Stimulated activated naive CD8-positive, alpha-beta T cell treated with anti-CD3 and anti-CD28 coated beads, Interleukin-15, amount 100 ng/mL, for 72 hours (primary cell): ENCODE measurements at places on chromosomes 3 and 15.

- DNase-seq = no peak
Observed at GRCh38 chr3:119681279-119681678, 4.1 kb upstream of the COX17 start.

GRCh38 chr3:126398423-126399350 lies 4.0 kb downstream of the CFAP100 start:
- no peak for DNase-seq

DNA sequence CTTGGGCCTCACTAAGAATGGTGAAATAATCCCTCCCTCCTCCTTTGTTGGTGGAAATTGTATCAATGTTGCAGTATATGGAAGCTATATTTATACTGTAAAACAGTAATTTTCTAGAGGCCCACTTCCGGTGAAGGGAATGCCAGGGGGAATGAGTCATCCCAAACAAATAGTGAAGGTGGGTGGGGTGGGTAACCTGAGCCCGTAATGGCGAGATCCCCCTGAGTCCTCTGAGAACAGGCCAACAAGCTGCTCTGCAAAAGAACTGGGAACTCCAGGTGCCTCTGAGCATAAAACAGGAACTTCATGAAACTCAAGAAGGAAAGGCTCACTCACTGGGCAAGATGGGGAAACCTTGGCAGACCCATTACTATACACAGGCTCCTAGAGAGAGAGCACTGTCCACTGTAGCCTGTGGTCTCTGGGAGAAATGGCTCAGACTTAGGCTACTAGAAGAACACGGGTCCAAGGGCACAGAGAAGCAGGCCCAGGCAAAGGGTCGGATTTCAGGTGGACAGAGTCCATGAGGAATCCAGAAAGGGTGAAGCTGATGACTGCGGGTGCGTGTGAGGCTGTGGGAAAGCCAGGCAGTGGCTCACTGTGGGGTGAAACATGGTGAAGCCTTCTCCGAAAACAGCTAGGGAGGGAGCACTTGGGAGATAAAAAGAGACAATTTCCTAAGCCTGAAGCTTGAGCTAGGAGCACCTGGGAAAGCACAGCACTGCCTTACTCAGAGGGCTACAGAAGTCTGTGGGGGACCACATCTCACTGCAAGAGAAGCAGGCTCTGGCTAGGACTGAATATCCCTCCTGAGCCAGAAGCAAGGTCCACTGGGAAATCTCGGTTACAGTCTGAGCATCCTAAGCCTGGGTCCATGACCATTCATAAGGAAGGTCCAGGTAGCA lies 19.8 kb downstream of the LARP6 start:
- no peak for DNase-seq

GRCh38 chr3:168574455-168575158 lies 478.9 kb upstream of the GOLIM4 start:
- DNase-seq = no peak

GRCh38 chr15:94265009-94265408 lies 33.6 kb downstream of the MCTP2 start:
- no peak for DNase-seq

- DNase-seq = no peak
Observed at GRCh38 chr3:110327870-110328269, 743.7 kb upstream of the NECTIN3 start.

DNA sequence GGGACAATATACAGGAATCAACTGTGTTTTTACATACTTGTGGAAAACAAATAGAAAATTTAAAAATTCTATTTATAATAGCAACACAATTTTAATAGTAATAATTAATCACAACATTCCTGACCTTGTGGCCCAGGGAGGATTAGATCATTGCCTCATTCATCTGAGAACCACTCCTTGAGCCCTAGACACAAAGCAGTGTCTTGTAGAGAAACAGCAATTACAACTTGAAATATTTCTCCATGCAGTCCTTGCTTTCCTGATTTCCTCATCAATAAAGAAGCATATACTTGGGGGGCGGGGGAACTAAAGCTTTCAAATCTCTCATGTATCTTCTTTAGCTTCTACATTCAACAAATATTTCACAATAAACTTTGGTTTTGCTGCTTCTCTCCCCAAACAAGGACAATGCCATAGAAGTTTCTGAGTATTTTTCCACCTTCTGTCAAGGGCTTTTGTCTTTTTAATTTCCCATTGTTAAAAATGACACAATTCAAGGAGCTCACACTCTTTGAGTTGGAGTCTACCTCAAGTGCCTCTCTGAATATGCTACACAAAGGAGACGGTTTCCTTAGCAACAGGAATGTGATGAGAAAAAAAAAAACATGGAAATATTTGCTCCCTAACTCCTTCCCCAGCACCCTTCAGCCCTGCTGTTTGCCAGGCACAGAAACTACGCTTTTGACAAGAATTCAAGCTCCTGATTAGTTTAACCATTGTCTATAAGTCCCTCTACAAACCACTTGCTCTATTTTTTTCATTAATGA lies 118.8 kb downstream of the ARPP21 start:
- no peak for DNase-seq

DNA sequence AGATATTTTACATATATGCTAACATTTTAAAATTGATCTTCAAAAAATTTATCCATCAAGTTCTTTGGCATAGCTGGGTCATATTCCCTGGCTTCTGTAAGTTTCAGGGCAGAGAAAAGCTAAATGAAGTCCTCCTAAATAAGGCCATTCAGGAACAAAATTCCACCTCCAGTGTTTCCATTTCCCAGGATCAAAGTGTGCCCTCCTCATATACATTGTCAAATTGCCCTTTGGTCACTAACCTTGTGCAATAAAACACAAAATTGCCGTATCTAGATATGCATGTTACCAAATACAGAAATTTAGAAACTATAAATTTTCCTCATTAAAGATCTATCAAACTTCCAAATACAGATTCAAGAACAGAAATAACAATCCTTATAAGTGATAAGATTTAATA lies 10.6 kb downstream of the CEP152 start:
- DNase-seq = no peak
